ENCODE measurements at places on chromosomes 6 and 20. TPM values are rescaled to one million over a fixed set of nuclear protein-coding genes. Genes with fewer than 3 reads are reported as not detected.

C20orf141 gene
- not detected for total RNA-seq

ADAM33 gene
- 2.4 TPM for total RNA-seq

PERP gene
- total RNA-seq: 1.6 TPM

APOBEC2 gene
- total RNA-seq: not detected

GRCh38 chr6:106315765-106316374, 9.7 kb downstream of the ATG5 start:
- DNase-seq: no peak

DNA sequence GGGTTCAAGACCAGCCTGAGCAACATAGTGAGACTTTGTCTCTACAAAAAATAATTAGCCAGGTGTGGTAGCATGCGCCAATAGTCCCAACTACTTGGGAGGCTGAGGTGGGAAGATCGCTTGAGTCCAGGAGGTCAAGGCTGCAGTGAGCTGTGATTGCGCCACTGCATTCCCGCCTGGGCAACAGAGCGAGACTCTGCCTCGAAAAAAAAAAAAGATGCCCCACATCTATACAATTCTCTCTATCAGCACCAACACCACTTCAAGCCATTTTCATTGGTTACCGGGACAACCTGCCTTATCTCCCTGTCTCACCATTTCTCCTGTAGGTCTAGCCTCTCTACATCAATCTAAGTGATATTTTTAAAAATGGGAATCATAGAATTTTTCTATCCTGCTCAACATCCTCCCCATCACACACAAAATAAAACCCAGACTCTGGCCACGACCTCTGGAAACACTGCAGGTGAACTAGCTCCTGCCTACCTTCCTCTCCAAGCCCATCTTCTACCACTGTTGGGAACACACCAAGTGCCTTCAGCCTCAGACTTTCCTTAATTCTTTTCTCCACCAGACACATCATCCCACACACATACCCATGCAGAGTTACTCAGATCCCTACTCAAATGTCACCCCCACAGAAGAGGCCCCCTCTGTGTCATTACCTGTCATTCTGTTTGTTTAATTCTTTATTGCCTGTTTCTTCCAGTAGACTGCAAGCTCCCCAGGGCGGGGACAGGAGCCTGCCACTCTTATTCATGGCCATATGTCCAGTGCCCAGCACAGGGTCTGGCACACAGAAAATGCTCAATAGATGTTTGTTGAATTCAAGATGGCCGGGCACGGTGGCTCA, 9.6 kb upstream of the PLTP start:
- DNase-seq: no peak

Measured in frontal cortex (tissue), 4 donors.